ENCODE measurements at places on chromosomes 1 and 21.

DNA sequence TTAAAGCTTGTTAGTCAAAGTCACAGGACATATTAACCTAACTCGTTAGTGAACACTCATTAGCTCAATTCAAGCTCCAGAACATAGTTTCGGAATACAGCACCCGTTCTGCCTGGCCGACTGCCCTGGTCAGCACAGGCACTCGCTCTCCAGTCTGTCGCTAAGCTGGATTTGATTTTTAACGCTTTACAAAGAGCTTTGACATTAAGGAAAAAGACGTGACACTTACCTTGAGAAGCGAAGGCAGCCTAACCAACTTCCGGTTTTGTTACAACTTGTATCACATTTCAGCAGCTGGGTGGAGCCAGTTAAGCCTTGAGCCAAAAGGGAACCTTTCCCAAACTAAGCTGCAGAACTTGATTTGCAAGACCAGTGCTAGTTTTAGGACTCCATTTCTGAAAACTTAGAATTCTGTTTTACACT lies at the start of gene FRRS1:
TSS of gene FRRS1 (minus strand) at position 258 of the 423 bp plus-strand sequence. CDS start 17,867 bp downstream, outside the sequence.
- peak; percentile 89 for DNase-seq

- DNase-seq: no peak
Measured at GRCh38 chr1:10789803-10790702, 6.4 kb downstream of the CASZ1 start.

DNA sequence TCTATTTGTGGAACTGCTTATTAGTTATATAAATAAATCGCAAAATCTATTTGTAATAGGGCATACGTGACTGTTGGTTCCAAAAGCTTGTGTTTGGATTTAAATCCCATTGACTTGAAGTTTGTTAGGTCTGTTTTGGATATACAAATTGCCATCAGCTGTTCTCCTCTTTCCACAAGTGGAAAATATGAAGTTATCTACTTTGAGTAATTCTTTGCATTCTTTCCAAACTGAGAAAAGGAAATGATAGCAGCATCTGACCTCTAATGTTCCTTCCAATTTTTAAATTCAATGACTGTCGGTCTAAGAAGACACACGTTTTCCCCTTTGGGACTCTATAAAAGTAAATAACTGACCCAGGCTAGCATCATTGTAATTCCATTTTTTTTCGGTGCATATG lies 165.7 kb upstream of the SGIP1 start:
- DNase-seq: no peak

- DNase-seq: no peak
Measured at GRCh38 chr1:5370311-5370710, 621.9 kb downstream of the NPHP4 start.

GRCh38 chr1:36534711-36535412 lies 52.1 kb upstream of the CSF3R start:
- no peak for DNase-seq

DNA sequence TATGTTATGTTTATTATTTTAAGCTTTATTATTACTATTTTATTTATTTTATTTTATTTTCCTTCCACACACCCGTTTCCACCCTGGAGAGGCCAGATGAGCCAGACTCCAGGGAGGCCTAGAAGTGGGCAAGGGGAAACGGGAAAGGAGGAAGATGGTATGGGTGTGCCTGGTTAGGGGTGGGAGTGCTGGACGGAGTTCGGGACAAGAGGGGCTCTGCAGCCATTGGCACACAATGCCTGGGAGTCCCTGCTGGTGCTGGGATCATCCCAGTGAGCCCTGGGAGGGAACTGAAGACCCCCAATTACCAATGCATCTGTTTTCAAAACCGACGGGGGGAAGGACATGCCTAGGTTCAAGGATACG lies 468 bp upstream of the MX1 start:
- peak; percentile 30 for DNase-seq

GRCh38 chr21:46110499-46111192 lies 12.7 kb downstream of the COL6A2 start:
- no peak for DNase-seq

GRCh38 chr1:229093609-229094336 lies 177.1 kb upstream of the RAB4A start:
- DNase-seq: no peak

DNA sequence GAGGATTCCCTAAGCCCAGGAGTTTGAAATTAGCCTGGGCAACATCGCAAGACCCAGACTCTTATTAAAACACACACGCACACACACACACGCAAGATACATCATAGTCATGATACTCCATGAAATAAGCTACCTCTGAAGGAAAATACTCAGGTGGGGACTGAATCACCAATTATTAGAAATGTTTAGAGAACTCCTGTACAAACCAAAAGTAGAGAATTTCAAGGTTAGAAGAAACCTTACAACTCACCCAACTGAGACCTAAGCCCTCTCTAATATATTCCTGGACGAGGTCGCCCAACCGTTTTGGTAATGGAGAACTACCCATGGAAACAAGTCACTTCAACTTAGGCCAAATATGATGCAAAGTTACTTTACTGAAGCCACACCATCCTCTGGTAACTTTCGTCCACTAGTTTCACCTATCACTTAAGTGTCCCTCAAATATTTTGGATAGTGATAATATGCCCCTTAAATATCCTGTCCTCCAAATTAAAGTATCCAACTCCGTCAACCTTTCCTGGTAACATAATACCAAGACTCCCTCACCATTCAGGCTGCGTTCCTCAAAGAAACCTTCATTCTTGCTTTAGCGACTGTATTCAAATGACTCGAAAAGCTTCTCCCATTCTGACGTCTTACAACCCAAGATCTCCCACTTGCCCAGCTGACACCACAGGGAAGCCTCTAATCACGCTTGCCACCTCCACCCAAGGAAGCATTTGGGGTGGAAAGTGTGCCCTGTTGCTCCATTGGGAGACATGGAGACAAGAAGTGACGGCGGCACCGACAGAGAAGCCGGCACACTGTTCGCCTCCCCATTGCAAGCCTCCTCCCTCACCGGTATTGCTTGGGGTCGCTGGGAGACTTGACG lies 856 bp downstream of the NRDC start:
- peak; percentile 74 for DNase-seq

DNA sequence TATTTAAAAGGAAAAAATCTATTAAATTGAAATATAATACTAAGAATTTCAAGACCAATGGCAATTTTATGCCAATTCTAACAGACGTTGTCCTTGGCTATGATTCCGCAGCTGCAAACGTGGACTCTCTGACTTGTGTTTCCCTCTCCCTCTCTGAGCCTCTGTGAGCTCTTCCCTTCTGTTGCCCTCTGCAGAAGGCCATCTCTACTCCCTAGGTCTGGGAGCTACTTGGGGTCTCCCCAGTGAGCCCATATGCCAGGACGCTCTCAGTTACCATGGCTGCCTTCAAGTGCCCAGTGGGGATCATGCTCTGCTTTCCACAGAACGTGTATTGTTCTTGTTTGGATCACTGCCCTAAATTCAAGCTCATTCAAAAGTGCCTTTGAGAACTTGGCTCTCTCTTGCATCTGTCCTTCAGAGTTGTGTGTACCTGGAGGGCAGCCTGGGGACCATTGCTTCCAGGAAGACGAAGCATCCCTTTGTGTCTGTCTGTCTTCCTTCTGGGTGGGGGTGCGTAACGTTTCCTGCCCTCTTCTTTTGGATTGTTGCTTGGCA lies 97.5 kb upstream of the TSPAN2 start:
- no peak for DNase-seq

DNA sequence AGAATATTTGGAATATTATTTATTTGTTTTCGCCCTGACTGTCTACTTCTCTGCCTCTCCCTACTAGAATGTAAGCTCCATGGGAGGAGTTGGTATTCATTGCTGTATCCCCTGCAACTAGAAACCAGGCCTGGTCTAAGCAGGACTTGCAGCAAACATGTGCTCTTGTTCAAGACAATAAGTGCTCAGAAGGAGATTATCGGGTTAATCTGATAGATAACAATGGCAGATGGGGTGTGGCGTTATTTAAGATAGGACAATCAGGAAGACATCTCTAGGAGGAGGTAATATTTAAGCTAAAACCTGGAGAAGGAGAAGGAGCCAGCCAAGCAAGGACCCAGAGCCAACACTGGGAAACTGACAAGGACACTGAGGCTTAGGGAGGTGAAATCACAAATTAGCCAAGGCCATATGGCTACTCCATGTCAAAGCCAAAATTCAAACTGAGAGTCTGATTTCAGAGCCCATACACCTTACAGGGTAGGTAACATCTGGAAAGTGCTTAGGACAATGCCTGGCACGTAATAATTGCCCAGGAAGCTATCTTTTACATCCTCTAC lies 41.5 kb downstream of the STYXL2 start:
- DNase-seq: no peak

DNA sequence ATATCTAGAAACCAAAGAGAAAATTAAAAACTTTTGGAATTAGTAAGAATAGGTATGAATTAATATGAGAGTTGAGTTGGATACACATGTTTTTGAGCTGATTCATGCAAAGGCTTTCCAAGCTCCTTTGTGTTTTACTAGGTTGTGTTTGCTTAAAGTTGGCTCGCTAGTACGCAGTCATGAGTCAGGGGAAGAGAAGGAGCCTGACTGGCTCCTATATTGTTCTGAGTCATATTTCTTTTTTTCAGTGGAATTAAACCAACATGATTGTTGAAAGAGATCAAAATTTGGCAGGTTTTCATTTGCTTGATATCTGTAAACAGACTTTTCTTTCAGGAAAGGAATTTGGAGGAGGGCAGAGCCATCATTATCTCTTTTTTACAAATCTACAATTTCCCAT lies 66.7 kb downstream of the MAGI3 start:
- DNase-seq: no peak

GRCh38 chr1:62196086-62196690 lies 1.5 kb downstream of the L1TD1 start:
- DNase-seq: no peak

DNA sequence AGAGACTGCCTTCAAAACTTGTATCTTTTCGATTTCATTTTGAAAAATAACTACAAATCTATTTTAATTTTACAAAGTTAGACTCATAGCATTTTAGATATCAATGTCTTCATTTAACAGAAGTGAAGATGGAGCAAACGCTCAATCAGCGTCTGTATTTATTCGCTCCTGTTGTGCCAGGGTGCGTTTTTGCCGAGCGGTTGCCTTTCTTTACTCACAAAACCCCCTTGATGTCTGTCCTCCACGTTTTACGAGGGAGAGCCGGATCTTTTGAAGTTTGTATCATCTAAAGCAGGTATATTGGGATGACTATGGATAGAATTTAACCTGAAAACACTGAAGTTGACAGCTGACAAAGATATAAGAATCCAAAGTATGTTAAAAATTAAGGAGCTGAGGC lies 44.6 kb downstream of the MRPL39 start:
- DNase-seq: no peak

DNA sequence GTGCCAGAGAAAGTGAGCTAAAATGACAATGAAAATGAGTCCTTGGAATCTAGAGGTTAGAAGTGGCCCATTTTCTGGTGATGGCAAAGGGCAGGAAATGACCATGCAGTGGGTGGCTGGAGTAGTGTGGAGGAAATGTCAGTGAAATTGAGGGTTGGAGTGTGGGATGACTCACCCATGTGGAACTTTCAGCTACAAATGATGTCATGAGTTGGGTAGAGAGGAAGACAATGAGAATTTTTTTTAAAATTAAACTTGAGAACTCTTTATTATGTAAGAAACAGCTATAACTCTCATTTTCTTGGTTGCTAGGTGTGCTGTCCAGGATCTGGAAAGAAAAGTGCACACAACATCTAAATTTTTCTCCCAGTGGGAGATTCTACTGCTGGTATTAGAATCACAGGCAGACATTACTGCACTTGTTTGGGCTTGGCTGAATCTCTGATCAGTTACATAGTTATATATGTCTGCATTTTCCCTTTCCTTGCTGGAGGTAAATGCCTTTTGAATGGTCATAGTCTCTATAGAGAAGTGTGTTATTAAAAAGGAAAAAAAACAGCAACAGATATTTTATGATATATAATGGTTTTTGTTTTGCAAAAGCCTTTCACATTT lies 56.8 kb upstream of the GNG12 start:
- DNase-seq: peak; percentile 80

DNA sequence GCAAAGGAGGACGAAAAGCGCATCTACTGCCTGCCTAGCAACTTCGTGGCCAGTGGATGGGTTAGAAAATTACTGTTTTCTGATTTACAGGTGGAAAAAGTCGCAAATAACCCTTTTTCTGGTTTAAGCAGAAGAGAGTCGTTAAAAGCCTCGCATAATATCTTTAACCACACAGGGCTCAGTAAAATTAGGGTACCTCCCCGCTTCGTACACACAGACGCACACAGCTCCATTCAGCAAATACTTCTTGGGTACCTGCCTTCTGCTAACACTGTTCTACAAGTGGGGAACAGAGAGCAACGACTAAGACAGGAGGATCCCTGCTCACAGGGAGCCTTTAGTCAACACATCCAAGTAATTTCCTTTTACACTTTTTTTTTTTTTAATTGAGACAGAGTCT lies 704 bp downstream of the ALG6 start:
- DNase-seq: no peak

DNA sequence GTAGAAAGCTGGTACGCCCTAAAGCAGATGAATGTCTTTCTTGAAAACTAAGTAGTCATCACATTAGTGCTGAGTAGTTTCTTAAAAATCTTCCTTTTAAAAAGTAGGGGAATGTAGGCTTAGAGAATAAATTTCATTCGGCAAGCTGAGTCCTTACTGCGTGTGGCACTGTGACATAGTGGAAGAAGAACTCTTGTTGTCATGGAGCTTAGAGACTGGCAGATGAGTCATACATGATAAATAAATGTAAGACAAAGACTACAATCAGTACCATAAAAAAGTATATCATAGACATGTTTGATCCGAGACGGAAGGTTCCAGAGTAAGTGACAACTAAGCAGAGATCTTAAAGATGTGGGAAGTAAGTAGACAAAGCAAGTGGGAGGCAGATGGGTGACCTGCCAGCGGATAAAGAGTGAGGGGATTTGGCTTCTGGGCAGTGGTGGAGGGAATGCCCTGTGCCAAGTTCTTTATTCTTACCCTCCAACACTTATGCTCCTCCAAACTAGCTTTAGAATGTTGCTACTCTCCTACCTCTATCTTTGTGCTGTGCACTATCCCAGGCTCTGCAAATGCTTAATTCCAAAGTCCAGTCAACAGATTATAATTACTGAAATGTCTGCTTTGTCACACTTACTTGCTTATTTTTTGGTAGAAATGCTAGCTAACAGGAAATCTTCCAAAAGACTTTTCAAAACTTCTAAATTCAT lies 608.5 kb upstream of the USP24 start:
- no peak for DNase-seq

Data from inflammatory macrophage treated with lipopolysaccharide for 4 hours (primary cell).